ENCODE measurements at places on chromosomes 4 and X.

DNA sequence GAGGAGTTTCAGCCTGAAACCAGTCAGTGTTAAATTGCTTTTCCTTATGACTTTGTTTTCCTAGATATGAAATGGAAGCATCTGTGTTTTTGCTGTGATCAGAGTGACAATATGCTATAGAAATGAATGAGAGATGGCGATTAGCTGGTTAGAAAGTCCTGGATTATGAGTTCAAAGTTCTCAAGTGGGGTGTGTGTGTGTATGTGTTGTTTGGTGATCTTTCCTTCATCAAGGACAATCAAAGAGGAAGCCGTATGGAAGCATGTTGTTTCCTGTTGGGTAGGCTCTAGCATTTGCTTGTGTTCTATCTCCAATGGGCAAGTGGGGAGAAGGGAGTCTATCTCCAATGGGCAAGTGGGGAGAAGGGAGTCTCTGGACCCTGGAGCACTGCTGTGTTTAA is 64.0 kb upstream of the STX18 start:
- DNase-seq = no peak

DNA sequence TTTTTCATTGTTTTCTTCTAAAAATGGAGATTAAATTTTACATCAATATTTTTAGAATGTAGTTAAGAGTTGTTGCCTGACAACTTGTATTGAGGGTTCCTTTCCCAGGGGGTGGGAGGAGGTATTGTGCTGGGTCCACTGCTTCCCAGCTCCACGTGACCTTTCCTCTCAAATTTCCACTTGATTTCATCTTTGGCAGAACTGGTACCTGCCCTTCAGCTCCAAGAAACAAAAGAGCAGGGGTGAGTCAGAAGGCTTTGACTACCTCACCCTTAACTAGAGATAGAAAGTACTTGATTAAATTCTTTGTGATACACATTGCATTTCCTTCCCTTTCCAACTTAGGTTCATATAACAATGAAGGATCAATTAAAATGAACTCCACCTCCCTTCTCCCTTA is 19.7 kb downstream of the TRIM2 start:
- DNase-seq = no peak

DNA sequence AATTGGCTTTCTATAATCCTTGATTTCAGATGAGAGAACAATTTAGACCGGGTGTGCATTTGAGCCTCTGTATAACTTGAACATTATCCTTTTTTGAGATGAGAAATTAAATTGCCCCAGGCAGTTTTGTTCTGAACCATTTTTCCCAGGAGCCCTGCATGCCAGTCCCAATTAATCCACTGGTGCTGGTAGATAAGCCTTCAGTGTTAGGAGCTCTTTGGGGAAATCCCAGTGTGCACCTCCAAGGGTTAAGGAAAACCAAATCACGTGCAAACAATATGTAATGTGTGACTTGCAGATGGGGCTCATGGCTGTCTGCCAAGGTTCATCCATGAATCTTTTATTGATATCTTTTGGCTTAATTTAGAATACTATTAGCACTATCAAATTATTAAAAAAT is 43.2 kb downstream of the KIT start:
- DNase-seq = peak; percentile 19

GRCh38 chr4:42519803-42520417 is 122.6 kb downstream of the SHISA3 start:
- DNase-seq = peak; percentile 63

DNA sequence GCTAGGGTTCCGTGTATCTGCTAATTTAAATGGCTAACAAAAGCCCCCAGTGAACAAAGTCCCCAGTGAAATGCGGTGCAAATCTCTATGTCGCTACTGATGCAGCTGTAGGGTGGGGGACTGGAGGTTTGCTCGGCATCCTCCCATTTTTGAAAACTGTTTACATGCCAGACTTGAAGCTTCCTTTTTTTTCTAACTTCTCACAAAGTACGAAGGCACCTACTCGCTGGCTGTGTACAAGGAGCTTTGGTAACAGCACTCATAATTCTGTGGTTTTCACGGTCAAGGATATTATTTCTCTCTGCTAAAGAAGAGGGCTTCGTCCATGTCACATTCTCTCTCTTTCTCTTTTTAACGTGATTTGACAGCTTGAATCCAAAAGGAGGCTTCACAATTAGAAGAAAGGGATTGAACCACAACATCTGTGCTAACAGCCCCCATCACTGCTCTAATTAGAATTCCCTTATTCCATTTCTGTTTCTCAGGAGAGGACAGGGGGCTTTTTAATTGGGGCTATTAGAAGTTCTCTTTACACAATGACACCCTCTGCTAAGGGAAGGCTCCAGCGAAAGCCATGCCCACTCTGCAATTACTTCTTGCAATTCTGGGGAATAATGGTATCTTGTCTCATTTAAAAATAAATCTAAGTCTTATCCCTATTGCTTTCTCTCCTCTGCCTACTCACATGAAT is 46.7 kb downstream of the TMEM156 start:
- no peak for DNase-seq

GRCh38 chrX:7198499-7198898 is 50.5 kb upstream of the PUDP start:
- no peak for DNase-seq

GRCh38 chr4:123568936-123569335 is 172.3 kb downstream of the SPRY1 start:
- DNase-seq = no peak

- DNase-seq = no peak
Measured at GRCh38 chr4:189767941-189768340, 172.7 kb upstream of the FRG1 start.

Measured in hematopoietic multipotent progenitor cell treated with erythropoietin and hydrocortisone succinate and interleukin-3 and kit ligand, for 8 days (in vitro differentiated cells).